Stimulated activated CD8-positive, alpha-beta memory T cell treated with anti-CD3 and anti-CD28 coated beads, Interleukin-15, amount 100 ng/mL, for 1 hour (primary cell): ENCODE measurements at places on chromosomes 5 and 9.

DNA sequence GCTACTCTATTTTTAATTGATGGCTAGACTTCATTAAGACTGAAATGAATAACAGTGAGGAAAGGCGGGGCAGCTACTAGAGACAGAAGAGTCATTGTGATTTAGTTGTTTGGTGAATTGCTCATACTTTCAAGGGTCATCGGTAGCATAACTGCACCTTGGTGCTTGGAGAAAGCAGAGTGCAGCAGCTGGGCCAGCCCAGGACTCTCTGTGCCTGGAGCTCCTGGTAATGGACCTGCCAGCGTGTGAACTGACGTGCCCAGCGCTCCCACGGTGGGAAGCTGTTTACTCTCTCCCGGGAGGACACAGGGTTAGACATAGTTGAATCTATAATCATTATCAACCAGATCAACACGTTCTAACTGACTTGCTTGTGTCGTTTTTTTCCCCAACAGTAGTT, 42.9 kb downstream of the LURAP1L start:
- DNase-seq, result no peak

GRCh38 chr9:84239343-84239742, 101.2 kb downstream of the SLC28A3 start:
- no peak for DNase-seq

GRCh38 chr5:56434986-56435385, 201.9 kb upstream of the ANKRD55 start:
- no peak for DNase-seq

DNA sequence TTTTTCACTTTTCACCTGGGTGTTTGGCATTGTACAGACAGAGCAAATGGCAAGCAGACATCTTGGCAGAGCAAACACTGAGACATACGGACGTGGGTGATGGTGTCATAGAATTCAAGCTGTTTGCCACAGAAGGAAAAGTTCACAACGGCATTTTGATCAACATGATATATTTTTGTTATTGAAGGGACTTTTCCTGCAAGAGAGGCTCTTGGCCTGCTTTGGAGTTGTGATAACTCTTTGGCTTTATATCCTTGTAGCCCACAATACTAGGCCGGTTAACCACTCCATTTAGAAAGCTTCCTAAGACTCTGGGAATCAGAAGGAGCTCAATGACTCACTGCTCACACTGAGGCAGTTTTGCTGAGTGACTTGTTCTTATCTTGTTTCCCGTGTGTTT, 1038.3 kb downstream of the TLE1 start:
- DNase-seq, result no peak

- no peak for DNase-seq
Observed at GRCh38 chr5:155554500-155554899, 540.9 kb downstream of the KIF4B start.

DNA sequence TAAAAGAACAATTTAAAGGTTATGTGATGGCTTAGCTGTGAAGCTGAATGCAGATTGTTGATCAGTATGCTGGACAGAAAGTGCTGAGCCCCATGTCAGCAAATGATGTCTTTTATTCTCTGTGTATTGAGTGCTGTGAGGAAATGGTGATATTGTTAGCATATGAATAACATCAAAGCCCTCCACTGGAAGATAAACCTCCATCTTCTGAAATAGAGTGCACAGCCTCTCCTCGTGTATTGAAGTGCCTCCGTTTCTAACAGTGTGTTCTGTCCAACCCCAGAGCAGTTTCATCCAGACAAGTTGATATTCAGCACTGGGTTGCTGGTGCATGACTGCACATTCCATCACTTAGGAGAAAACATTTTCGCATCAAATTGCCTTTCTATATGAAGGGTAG, 242.9 kb downstream of the CSNK1G3 start:
- no peak for DNase-seq
